ACHN (cell line): ENCODE measurements at places on chromosomes 2 and 18.
A peak's percentile ranks its signal among the peaks of the same experiment; 100 is the strongest.

- DNase-seq = peak; percentile 89
Observed at GRCh38 chr2:240387669-240388358, 47.6 kb upstream of the GPC1 start.

DNA sequence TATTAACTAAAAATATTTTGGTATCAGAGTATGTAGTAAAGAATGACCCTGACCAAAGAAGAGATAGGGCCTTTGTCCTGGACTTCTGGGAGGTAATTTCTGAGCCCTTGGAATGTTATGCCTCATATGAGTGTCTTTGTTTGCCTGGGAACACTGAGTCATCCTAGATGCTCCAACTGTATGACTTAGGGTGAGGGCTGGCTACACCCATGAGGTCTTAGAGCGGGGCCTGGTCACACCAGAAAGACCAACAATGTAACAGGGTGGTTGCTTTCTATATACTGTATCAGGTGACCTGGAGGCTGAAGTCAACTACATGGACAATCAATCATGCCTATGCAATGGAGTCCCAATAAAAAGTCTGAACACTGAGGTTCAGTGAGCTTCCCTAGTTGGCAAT lies 253.1 kb downstream of the MBD2 start:
- no peak for DNase-seq

GRCh38 chr18:67513280-67513679 lies 3.2 kb downstream of the DSEL start:
- peak; percentile 21 for DNase-seq

DNA sequence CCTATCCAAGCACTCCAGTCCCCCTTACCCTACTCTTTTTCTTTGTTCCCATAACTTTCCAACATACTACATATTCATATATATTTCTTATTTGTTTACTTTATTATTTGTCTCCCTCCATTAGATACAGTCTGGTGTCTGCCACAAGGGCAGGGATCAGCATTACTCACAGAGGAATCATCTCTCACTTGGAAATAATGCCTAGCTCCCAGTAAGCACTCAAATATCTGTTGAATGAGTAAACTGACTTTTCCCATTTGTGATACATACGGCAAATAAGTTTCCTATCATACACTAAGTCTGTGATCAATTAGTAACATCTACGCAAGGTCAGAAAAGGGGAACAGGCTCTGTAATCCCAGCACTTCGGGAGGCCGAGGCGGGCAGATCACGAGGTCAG lies 18.7 kb downstream of the C1D start:
- DNase-seq = peak; percentile 43

DNA sequence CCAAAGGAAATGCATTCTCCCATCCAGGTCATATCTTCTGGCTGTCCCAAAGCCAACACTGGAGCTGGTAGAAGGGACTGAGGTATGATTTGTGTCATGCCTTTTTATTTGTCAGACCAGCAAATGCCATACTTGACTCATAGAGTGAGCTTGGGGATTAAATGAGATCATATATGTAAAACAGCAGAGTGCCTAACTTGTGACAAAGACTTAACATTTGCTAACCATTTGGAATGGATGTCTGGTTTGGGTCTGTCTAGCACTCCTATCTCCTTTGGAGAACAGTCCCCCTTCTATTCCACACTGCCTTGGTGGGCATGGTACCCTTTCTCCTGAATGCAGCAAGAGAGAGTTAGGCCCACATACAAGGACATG lies 128.5 kb upstream of the LGALSL start:
- DNase-seq = no peak

DNA sequence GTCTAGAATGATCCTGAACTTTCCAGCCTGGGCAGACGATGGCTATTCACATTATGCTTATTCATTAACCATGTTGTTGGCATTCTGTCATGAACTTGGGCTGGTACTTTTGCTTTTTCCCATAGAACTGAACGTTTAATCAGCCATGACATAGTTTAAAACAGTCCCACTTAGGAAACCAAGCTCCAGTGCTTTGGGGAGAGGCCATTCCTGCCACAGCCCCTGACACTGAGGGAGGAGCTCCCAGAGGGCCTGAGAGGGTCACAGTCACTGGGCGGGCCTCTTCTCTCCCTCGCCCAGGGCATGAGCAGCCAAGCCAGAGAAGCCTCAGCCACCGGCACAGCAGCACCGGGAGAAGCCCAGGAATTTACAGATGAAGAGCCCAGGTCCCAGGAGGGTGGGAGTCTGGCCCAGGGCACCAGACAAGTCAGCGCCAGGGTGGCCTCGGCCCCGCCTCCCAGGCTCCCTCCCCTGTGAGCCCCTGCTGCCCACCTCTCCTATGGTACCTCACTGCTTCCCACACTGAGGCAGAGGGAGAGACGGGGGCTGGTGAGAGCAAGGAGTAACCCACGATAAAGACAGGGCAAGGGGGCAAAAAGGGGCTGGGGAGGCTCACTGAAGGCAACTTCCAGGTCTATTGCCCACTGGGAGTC lies 33.6 kb downstream of the MAL start:
- peak; percentile 88 for DNase-seq

GRCh38 chr2:131413148-131413747 lies 49.3 kb upstream of the RAB6D start:
- DNase-seq = peak; percentile 67

DNA sequence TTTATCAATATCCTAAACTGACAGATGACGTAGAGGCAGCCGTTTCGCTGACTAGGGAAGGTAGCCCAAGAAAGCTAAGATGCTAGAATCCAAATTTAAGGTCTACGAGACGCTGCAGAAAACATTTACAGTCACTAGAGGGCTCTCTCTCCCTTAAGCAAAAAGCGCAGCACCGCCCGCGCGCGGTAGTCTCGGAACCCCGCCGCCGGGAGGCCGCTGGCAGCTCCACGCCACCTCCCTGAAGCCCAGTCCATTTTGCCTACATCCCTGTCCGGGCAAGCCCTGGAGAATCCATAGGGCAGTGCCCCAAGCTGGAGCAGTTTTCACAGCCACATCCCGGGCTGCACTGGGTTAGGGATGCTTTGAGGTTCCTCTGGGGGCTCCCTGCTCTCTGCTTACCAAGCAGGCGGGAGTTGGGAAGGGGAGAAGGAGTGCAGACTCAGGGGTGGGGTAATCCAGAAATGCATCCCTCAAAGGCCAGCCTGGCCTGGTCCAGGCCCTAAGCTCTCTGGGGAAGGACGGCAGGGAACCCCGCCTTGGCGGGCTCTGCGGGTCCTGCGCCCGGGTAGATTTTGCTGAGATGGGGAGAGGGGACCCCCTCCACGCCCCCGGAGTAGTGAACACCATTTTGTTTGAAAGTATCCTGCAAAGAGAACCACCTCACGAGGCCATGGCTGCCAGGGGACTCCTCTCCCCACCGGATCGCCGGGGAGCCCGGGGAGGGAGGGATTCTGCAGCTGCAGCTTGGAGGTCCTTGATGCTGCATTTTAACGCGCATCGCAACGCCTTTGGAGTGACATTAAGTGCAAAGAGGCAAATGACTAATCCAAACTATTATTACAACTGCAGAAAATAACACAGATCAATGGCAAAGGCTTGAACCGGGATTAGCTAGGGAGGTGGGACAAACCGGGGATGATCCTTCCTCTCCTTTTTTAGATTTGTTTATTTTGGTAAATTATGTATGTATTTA lies 1.3 kb upstream of the DPYSL5 start:
- peak; percentile 83 for DNase-seq

DNA sequence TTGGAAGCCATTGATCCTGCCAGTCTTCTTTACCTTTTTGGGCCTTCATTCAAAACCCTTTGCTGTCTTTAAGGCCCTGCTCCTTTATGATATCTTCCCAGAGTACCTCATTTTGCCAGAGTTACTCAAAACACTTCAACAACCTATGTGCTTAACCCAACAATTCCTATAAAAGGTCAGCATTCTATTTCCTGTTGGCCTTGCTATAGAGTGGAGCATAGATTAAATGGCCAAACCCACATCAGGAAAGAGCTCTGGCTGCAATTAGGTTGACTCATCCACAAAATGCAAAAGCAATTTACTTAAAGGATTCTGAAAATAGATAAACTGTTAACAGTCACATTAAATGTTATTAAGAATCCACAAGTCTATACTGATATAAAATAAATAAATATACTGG lies 21.2 kb downstream of the MRPL33 start:
- no peak for DNase-seq
